GM03348 (cell line): ENCODE measurements at places on chromosomes 3 and 15.

- DNase-seq, result no peak
These were observed 3.4 kb upstream of the OPA1 start for GRCh38 chr3:193589616-193590015.

DNA sequence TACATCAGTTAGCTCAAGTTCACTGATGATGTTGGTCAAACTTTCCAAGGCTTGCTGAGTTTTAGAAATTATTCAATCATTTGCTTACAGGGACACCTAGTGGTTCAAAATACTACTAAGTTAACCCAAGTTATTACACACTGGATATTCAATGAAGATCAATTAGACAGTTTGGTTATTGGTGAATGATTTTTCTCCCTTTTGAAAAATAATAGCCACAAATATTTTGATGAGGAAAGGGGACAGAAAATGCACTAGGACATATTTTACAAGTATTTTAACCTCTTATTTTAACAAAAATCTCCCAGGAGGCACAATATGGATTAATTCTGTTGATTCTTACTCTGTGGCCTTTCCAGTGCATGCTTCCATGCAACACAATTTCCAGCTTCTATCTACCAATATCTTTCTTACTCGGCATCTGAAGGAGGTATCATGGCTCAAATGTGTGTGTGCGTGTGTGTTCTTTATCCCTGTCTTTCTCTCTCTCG, 20.1 kb upstream of the GOLGA6L2 start:
- peak; percentile 58 for DNase-seq

DNA sequence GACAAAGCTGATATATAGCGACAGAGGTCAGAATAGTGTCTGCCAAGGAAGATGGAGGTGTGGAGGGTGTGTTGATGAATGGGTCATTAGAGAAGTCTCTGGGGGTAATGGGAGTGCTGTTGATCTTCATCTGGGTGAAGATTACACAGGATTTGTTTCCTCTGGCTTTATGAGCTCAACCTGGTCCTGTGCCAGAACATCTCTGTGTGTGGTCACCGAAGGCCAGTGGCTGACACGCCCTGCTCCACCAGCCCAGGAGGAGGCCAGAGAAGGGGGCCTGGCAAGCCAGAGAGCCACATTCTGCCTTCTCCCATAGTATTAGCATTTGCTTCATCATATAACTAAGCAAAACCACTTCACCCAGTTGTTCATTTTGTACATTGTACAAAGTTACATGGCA, 121.1 kb downstream of the ZNF621 start:
- DNase-seq, result no peak

DNA sequence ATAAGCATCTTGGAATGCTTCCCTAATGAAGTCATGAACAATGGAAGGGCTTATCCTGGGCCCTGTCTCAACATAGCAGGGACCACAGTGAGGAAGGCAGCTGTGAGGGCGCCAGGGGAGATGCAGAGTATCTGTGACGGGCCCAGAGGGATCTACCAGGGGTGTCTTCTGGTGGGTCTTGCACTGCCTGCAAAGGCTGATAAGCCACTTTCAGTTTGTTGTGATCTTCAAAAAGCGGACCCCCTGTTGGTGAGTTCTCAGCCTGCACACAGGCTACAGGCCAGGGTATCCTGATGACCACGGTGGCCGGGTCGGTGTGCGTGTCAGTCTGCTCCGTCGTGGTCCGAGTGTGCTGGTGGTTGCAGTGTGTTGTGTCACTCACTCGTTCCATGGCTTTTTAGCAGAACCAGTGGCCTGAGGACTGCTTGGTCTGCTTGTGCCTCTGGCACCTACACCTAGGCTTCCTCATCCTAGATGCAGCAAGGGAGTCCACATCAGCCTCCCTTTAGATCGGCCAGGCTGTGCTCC, 46.8 kb downstream of the CHDH start:
- no peak for DNase-seq

DNA sequence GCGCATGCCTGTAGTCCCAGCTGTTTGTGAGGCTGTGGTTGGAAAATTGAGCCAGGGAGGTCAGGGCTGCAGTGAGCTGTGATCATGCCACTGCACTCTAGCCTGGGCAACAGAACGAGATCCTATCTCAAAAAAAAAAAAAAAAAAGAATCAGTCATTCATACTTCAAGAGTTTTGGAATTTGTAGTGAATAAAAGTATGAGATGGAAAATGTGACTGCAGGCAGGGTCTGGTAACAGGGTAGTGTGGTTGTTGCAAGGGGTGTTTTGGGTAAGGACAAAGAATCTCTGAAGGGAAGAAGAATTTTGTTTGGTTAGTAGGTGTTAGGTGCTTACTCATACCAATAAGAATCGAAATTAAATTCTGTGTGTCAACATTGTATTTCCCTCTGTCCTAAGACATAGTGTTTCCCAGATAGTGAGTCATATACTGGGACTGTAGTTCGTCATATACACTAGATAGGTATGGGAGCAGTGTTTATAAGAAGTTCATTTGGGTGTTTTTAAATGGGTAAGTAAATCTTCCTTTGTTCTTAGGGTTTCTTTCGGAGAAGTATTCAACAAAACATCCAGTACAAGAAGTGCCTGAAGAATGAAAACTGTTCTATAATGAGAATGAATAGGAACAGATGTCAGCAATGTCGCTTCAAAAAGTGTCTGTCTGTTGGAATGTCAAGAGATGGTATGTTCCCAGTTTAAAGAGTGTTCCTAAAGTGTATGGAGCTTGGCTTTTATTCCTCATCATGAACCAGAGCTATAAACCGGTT, 14.2 kb downstream of the NR1D2 start:
- peak; percentile 63 for DNase-seq

DNA sequence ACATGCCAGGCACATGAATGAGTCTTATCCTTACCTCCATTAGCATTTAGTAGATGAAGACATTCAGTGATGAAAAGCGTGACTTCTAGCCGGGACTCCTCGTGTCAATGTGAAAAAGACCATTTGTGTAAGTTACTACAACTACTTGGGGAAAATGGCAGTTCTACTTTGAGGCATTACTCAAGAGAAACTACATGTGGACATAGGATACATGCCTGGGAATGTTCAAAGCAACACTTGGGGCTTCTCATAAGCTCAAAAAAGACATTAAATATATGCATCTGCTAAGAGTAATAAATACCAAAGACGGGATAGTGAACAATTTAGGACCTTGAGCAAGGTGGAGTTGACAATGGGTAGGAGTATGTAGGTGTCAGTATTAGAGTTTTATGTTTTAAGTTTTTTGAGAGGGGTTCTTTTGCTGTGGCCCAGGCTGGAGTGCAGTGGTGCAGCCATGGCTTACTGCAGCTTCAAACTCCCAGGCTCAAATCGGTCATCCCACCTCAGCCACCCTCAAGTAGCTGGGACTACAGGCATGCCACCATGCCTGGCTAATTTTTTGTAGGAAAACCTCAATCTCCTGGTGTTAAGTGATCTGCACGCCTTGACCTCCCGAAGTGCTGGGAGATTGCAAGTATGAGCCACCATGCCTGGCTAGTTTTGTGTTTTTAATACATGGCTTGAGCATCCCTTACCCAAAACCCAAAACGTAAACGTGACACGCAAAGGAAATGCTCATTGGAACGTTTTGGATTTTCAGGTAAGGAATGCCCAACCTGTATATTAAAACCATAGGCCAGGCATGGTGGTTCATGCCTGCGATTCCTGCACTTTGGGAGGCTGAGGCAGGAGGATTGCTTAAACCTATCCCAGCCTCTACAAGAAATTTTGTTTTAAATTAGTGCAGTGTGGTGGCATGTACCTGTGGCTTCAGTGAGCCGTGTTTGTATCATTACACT, 3.9 kb downstream of the RPLP1 start:
- no peak for DNase-seq
